Stimulated activated CD4-positive, alpha-beta T cell treated with anti-CD3 and anti-CD28 coated beads, TNF-alpha, amount 100 ng/mL, for 24 hours (primary cell): ENCODE measurements at places on chromosomes 12 and 14.

GRCh38 chr12:63064080-63064479 is 86.9 kb downstream of the AVPR1A start:
- no peak for DNase-seq

GRCh38 chr14:105387530-105387922 is 10.8 kb upstream of the TEX22 start:
- DNase-seq, result no peak

- DNase-seq, result no peak
Observed at GRCh38 chr12:66739266-66739665, 60.4 kb upstream of the GRIP1 start.

DNA sequence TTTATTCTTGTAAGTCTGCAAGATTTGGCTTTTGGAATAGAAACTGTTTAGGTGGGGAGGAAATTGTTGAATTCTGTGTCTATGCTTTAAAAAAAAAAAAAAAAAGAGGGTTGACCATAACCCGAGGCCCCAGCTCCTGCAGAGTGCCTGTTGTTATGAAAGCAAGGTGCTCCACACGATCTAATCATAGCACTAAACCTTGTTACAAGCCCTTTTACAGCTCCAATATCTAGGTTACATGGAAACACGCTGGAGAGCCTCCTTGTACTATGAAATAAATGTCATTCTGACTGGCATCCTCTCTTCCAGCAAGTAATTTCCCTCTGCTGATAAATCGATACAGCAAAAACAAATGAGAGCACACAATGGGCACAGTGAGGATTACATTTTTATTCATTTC is 303.1 kb upstream of the SOX5 start:
- DNase-seq, result no peak

- DNase-seq, result no peak
Observed at GRCh38 chr12:19166956-19167355, 37.4 kb downstream of the PLEKHA5 start.

GRCh38 chr12:94427501-94428381 is 31.9 kb downstream of the CEP83 start:
- DNase-seq, result no peak

- DNase-seq, result no peak
Observed at GRCh38 chr12:3553221-3553620, 62.2 kb downstream of the PRMT8 start.

GRCh38 chr12:62841846-62842245 is 93.1 kb downstream of the PPM1H start:
- no peak for DNase-seq

DNA sequence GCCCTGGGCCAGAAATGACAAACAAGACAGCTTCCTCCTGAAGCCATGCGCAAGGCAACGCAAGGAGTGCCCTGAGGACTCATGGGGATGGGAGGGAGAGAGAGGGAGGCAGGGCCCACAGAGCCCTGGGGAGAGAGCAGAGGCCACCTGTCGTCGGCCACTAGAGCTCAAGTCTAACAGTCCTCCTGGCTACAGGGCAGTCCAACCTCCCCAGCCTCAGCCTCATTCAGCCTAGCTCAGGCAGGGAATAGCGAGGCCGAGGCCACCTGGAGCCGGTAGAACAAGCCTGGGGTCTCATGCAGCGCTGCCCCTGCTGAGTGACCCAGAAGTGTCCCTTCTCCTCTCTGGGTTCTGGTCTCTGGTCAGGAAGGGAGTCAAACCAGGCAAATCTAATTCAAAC is 69.5 kb downstream of the BCL11B start:
- DNase-seq, result no peak

GRCh38 chr14:29486132-29486531 is 441.5 kb downstream of the PRKD1 start:
- no peak for DNase-seq

- DNase-seq, result peak; percentile 88
Observed at GRCh38 chr14:100375963-100376735, 53.0 kb downstream of the SLC25A47 start.

GRCh38 chr12:94149119-94149780 is 873 bp downstream of the PLXNC1 start:
- DNase-seq, result peak; percentile 28

GRCh38 chr14:102462391-102462790 is 47.2 kb downstream of the ANKRD9 start:
- no peak for DNase-seq
